ENCODE measurements at places on chromosomes 3 and 15. TPM values are rescaled to one million over a fixed set of nuclear protein-coding genes. Genes with fewer than 3 reads are reported as not detected.

Gene FOXL2NB
- total RNA-seq, result not detected

Gene MRPS25
- total RNA-seq, result 82.7 TPM

Gene ZBTB47
- 5.7 TPM for total RNA-seq

Gene LRRIQ4
- 0.22 TPM for total RNA-seq

Gene CASR
- 0.31 TPM for total RNA-seq

Gene SERPINI2
- total RNA-seq, result not detected

Gene PAQR5
- 62.3 TPM for total RNA-seq

Gene KLF15
- total RNA-seq, result 1.6 TPM

Gene GOLGA6D
- total RNA-seq, result not detected

Gene NECTIN3
- total RNA-seq, result 47.3 TPM

Gene CSTA
- 1.3 TPM for total RNA-seq

Gene TMC3
- total RNA-seq, result not detected

Gene TRH
- not detected for total RNA-seq

Gene CCR1
- total RNA-seq, result 1.3 TPM

Gene PLSCR4
- total RNA-seq, result 47.0 TPM

Gene HES1
- total RNA-seq, result 98.7 TPM

Gene TRIM71
- not detected for total RNA-seq

Gene ABI3BP
- total RNA-seq, result 12.9 TPM

Gene TMEM207
- not detected for total RNA-seq

Gene DUOX2
- 3.9 TPM for total RNA-seq

Gene ADAMTS17
- 7.4 TPM for total RNA-seq

Gene SST
- total RNA-seq, result 29.4 TPM

Gene LCMT2
- total RNA-seq, result 5.3 TPM

Gene OCA2
- total RNA-seq, result 0.31 TPM

Gene DUOXA2
- total RNA-seq, result 1.3 TPM

Gene CHRNA3
- total RNA-seq, result 4.6 TPM

Gene CLSTN2
- total RNA-seq, result 0.98 TPM

Gene FBXL2
- total RNA-seq, result 1.6 TPM

Gene FANCD2OS
- not detected for total RNA-seq

Gene BTLA
- total RNA-seq, result 0.27 TPM

Gene PSMA4
- 157 TPM for total RNA-seq

Gene FAM174B
- total RNA-seq, result 29.5 TPM

Gene SPESP1
- total RNA-seq, result 4.8 TPM

Gene NLGN1
- 2.0 TPM for total RNA-seq

Gene IGDCC3
- total RNA-seq, result 0.25 TPM

Gene GP9
- 0.55 TPM for total RNA-seq

Gene TIMP4
- total RNA-seq, result 2.8 TPM

Gene MGA
- total RNA-seq, result 28.2 TPM

Gene STAB1
- 51.4 TPM for total RNA-seq

Gene XCR1
- not detected for total RNA-seq

Gene ZNF620
- total RNA-seq, result 5.0 TPM

Gene ACVR2B
- total RNA-seq, result 5.2 TPM

Gene TYRO3
- total RNA-seq, result 2.0 TPM

Gene OXTR
- 0.76 TPM for total RNA-seq

Gene CLDN18
- not detected for total RNA-seq

Gene C3orf85
- total RNA-seq, result 14.3 TPM

Gene CYP19A1
- total RNA-seq, result 0.22 TPM

Gene GLDN
- 21.5 TPM for total RNA-seq

Gene OIP5
- 4.5 TPM for total RNA-seq

Gene HRH1
- total RNA-seq, result 13.8 TPM

Gene RASGRF1
- total RNA-seq, result 0.14 TPM

Gene DRD3
- total RNA-seq, result not detected

Gene SPG11
- 113 TPM for total RNA-seq

Gene TMEM108
- total RNA-seq, result 0.40 TPM

Gene CHRM5
- not detected for total RNA-seq

Gene MCTP2
- total RNA-seq, result 64.8 TPM

Gene SMCO1
- total RNA-seq, result not detected

Gene ST6GAL1
- total RNA-seq, result 62.6 TPM

Gene SOX2
- 0.42 TPM for total RNA-seq

Measured in left colon (tissue), 2 donors.